ENCODE measurements at places on chromosomes 16 and 17.

DNA sequence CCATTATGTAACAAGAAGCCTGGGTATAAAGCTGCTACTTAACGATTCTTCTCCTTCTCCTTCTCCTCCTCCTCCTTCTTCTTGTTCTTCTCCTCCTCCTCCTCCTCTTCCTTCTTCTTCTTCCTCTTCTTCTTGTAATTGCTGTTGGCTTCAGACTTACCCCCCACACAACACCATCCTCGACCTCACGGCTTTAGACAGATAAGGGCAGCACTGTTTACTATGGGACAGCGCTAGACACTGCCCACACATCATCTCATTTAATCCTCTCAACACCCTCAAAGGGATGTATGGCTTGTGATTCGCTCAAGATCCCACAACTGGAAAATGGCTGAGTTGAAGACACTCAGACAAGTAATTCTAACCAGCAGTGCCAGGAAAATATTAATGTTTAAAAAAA lies 60.6 kb upstream of the NOG start:
- DNase-seq = no peak

DNA sequence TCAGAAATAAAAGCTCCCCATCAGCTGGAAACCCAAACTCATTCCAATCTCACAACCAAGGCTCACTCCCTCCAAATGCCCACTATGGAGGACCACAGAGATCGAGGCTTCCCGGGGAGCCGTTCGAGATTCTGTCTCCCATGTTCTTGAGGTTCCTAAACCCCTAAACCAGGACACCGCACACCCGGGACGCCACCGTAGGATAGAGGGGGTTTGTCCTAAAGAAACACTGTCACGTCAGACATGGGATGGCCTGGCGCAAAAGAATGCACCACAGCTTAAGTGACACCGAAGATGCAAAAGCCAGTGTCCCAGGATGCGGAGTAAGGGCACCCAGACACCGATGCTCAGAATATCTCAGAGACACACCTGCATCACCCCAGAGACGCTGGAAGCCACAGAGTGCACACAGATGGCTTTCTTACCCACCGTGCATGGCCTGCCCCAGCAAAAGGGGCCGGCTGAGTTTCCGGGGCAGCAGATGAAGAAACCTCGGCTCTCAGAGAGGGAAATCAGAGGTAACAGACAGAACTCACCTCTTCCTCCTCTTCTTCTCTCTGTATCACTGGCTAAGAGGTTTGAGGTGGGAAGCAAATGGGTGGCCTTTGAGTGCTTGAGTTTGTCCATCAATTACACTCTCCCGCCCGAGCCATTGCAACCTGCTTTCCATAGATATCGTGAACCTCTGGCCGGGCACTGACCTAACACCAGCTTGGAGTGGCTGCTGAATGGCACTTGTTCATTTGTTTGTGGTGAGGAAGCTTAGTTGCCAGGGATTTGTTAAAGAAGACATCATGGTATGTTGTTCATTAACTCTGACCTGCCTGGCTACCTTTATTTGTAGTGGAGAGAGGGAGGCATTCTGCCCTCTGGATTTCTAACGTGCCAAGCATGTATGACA lies 65.1 kb upstream of the TNRC6C start:
- DNase-seq = no peak

DNA sequence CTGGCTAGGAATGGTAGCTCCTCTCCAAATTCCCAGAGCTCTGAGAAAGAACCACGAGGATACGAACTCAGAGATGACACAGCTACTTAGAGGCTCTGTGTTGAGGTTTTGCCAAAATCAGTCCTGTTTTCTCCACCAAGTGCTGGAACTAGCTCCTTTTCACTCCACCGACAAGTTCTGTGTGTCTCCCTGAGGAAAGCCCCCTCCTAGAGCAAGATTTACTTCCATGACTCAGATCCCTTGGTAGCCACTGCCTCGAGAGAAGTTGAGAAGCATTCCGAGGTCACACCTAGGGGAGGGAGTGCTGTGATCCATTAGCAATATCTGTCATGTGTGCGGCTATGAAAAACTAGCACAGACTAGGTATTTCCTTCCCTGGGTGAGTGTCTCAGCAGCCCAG lies 30.6 kb downstream of the IL21R start:
- DNase-seq = no peak

DNA sequence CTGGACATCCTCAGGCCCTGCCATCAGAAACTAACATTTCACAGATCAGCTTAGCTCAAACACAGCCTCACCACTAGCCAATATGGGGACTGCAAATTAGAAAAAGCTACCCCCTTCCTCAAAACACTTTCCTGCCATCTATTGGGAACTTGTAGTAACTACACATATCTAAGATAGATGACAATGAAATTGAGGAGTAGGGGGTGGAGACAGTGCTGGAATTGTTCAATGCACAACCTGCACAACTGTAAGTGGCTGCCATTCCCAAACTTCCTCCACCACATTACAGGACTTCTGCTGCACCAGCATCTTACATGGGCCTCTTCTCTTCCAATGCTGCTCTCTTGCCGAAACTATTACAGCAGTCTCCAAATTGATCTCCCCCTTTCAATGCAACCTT lies 21.9 kb downstream of the AIPL1 start:
- no peak for DNase-seq

DNA sequence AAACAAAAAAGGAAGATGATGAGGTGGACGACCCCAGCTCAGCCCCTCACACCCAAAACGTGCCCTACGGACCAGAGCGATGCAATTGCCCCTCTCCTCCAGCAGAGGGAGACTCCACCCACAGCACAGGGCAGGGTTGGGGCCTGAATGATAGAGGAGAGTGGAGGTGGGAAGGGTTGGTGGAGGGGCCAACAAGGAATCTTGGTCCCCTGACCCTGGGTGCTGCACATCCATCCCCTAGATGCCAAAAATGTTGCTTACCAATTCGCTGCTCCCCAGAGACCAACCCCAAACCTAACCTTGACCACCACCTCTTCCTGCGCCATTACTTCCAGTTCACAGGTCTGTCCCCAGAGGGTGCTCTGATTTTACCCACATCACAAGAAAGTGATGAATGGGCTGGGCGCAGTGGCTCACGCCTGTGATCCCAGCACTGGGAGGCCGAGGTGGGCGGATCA lies 12.9 kb downstream of the P2RX5 start:
- DNase-seq = peak; percentile 51

DNA sequence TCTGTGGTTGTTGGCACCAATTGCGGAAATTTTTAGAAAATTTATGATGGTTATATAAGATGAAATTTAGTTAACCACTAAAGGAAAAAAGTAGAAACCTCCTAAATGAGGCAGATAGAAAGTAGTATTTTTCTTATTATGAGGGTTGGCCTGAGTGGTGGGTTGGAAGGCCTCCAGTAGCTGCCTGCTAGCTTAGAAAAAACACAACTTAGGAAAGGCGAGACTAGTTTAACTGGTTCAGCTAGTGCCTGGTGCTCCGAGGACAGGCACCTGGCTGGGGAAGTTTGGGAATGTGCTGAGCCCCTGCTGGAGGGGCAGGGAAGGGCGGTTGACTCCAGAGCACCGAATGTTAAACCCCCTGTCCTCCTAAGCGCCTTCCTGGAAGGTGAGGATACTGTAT lies 19.9 kb downstream of the LDHD start:
- no peak for DNase-seq

Data from activated T-cell treated with anti-CD3 and anti-CD28 coated beads for 4 hours (primary cell).